Activated T-helper 1 cell treated with anti-CD3 and anti-CD28 coated beads, Interleukin-2, amount 50 U/mL, for 16 hours (primary cell): ENCODE measurements at places on chromosomes 16 and 17.

DNA sequence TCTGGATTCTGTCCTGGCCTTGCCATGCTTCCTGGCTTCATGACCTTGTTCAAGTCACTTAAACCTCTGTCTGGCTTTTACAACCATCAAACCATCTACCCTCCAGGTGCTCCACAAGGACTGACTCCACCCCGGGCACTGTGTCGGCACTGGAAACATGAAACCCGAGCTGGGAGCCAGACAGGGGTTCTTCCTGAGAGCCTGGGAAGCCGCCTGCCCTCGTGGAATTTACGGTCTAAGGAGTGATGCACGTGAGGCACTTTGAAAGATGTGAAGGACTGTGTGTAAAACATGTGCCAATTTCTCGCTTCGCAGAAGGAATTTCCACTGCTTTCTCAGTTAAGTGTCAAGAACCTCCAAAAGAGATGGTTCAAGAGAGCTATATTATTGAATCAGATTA, 11.6 kb downstream of the CDK5R1 start:
- no peak for DNase-seq

DNA sequence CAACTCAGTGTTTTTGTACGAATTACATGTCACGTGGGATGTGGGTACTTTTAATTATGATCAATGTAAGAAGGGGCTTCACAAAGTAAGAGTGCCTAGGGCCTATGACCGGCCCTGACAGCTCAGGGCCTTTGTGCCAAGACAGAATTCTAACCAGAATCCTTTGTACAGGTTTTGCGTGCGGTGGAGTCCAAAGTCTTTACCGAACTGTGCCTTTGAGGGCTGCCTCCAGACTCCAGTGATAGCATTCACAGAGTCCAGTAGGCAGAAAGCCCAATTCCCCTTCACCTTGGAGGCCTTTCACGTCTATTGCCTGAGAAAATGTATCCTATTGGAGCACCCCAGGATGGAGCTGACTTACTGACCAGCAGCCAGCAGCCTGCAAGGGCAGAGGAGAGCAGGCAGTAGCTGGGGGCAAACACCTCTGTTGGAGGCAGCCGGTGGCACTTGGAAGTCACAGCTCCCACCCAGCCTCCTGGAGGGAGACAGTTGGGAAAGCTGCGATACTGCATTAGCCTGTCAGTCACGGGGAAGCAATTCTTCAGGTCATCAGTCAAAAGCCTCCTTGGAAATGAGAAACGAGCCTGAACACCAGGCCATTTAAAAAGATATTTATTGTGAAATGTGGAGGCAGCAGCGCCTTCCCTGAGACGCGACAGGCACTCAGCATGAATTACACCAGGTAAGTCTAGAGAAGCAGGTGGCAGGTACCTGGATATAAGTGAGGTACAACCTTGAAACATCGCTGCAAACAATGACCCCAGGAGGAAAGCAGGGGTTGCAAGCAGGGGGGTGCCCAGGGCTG, 98.1 kb upstream of the CDYL2 start:
- DNase-seq, result no peak

DNA sequence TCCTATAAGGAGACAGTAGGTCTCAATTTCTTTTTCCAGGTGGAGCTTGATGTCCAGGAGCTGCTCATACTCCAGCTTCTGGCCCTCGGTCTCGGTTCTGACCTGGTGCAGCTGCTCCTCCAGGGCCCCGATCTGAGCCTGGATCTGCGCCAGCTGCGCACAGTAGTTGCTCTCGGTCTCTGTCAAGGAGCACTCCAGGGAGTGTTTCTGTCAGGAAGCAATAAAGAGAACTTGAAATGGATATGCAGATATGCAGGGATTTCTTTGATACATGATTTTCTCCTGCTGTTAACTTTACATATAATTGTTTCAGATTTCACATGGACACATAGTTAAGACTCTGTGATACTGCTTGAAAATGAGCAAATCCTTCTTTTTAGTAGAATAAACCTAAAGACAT, 4.7 kb downstream of the KRT25 start:
- no peak for DNase-seq

DNA sequence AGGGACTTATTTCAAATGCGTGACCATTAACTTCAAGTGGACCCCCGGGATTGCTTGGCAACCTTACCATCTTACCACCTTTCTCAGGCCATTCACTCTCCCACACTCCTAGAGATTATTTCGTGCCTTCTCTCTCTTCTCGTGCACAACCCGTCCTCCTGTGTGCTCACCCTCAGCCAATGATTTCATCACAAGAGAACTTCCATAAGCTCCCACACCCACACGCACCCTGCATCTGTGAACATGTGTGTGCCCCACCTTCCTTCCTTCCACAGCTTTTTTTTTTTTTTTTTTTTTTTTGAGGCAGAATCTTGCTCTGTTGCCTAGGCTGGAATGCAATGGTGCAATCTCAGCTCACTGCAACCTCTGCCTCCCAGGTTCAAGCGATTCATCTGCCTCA, 27.4 kb upstream of the CDH3 start:
- DNase-seq, result no peak

GRCh38 chr16:3640632-3641501, 13.6 kb upstream of the DNASE1 start:
- no peak for DNase-seq

DNA sequence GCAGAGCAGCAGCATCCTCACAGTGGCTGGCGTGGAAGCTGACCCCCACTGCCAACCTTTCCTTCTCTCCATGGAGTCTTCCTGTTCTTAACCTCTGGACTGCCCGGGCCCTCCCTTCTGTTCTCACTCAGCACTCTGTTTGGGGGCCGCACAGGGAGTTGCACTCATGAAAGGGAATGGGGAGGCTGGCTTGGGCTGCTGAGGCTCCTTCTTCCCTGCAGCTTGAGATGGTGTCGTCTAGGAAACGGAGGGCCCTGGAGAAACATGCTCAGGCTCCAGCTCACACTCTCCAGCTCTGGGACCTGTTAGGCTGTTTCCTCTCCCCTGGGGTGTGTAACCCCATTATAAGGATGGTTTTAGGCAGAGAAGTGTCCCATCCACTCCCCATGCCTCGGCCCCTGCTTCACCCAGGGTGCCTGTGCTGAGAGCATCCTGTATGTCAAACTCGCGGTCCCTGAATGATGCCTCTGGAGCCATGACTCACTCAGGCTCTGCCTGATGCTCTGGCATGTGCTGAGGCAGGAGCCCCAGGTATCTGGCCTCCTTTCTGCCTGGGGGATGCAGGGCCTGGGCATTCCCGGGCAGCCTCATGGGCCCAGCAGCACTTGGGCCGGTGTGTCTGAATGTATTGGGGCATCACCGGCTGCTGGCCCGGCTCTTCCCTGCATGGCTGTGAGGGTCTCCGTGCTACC, 18.9 kb downstream of the TMEM94 start:
- DNase-seq, result no peak

DNA sequence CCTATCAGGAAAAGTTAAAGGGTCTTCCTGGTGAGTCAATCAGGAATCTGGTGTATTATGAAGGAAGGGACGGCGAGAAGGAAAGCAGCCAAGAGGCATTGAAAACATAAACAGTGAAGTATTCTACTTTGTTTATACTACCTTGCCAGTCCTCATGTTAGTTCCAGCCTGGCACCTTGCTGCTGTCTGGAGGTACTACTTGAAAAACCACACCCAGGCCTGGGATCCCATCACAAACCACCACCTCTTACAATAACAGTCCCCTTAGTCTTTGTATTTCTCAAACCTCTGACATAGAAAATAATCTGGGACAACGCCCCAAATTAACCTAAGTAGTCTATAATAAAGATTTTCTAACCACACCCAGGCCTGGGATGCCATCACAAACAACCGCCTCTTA, 676.7 kb upstream of the SOX9 start:
- no peak for DNase-seq

DNA sequence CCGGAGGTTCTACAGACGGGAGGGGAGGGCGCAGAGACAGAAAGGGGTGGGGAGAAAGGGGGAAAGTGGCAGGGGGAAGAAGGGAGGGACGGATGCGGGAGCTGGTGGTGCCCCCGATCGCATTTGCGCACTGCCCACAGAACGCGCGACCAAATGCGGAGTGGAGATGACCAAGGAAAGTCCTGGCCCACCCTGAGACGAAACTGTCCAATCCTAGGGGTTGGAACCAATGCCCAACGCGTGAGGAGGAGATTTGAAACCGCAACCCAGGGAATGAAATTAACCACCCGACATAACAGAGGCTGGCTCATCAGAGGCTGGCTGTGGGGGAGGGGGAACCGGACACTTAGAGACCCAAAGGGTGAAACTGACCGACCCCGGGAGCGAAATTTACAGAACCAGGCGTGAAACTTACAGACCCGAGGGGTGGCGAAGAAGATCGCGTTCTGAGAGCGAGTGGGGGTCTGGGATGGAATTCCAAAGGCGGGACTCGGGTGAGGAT, 1.4 kb downstream of the HES7 start:
- no peak for DNase-seq

DNA sequence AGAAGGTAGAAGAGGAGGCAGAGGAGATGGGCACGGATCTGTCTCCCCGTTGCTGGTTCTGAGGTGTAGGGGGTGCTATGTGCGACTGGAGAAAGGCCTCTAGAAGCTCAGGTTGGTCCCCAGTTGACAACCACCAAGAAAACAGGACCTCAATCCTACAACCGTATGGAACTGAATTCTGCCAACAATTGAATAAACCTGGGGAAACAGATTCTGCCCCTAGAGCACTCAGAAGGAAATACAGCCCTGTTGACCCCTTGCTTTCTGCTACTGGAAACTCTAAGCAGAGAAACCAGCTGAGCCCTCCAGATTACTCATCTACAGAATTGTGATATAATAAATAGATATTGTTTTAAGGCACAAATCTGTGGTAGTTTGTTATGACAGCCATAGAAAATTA, 313.0 kb upstream of the GOT2 start:
- no peak for DNase-seq
